AG20443 (cell line): ENCODE measurements at places on chromosomes 2 and 18.

- no peak for DNase-seq
These were observed 11.7 kb downstream of the TM4SF20 start for GRCh38 chr2:227367427-227367795.

- no peak for DNase-seq
These were observed 1441.6 kb downstream of the SUCLG1 start for GRCh38 chr2:83017366-83018090.

DNA sequence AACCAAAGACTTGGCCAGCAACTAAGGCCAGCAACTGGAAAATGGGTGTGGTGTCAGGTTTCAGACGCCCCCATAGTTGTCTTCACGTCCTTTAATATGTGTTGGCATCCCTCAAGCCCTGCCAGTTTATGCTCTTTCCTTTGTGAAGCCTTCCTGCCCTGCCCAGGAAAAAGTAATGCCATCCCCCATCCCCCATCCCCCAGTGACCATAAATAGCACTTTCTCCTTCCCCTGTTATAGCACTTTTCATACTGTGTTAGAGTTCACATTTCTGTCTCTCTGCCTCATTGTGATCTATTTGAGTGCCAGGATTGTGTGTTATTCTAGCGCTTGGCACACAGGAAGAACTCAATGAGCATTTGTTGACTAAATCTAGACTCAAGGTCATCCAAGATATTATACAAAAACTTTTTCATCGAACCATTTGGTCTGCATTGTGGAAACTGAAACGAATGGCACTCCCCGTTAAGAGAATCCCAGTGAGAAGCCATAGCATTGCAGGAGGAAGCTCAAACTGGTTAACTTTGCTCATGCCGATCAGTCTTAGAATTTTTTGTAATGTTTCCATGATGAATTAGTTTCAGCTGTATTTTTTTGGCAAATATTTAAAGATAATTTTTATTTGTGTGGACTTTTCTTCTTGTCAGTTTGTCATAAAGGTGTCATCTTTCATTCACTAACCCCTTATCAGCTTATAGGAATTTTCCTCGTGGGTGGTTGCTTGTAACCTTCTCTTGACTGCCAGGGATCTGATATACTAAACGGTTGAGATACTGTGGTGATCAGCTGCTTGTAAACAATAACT is 15.7 kb downstream of the CRIM1 start:
- no peak for DNase-seq

GRCh38 chr2:18883616-18884456 is 294.5 kb upstream of the NT5C1B start:
- DNase-seq = no peak

GRCh38 chr2:237872178-237872887 is 12.9 kb downstream of the RAMP1 start:
- no peak for DNase-seq

GRCh38 chr2:41393621-41394020 is 654.2 kb upstream of the PKDCC start:
- no peak for DNase-seq

DNA sequence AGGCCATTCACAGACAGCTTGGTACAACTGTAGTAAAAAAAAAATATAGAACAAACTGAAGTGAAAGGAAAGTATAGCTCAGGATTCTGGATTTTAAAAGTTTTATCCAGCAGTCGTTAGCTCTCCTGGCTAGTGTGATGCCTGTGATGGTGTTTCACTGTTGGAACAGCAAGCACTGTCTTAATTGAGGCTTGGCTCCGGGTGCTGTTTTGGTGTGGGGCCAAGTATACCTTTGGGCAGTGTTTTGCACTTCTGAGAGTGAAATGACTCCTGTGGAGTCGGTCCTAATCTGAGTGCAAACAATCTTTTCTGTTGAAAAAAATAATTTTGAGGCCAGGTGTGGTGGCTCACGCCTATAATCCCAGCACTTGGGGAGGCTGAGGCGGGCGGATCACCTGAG is 28.7 kb upstream of the RAB1A start:
- no peak for DNase-seq

- DNase-seq = no peak
These were observed 254.6 kb upstream of the RBBP8 start for GRCh38 chr18:22678486-22678885.

DNA sequence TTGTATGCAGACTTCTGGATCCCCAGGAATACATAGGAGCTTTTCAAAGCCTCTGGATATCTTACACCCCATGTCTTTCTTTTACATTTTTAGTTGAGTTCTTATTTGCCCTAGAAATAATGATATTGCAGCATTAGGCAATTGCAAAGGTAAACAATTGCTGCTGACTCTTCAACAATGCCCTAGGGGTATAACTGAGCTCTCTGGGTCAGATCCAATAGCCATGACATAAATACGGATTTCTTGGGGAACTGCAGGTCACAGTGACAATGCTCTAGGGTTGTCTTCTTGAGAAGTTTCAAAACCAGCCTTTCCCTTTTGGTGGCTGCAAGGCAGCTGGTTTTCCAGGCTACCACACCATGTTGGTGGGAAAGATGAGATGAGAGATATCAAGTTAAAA is 16.5 kb upstream of the OR6B3 start:
- no peak for DNase-seq

- no peak for DNase-seq
These were observed 729.5 kb upstream of the SLC39A10 start for GRCh38 chr2:194927489-194927888.

- peak; percentile 70 for DNase-seq
These were observed 22.4 kb upstream of the RMP24 start for GRCh38 chr18:35949903-35950627.

GRCh38 chr2:241358470-241358869 is 2.4 kb downstream of the FARP2 start:
- no peak for DNase-seq

DNA sequence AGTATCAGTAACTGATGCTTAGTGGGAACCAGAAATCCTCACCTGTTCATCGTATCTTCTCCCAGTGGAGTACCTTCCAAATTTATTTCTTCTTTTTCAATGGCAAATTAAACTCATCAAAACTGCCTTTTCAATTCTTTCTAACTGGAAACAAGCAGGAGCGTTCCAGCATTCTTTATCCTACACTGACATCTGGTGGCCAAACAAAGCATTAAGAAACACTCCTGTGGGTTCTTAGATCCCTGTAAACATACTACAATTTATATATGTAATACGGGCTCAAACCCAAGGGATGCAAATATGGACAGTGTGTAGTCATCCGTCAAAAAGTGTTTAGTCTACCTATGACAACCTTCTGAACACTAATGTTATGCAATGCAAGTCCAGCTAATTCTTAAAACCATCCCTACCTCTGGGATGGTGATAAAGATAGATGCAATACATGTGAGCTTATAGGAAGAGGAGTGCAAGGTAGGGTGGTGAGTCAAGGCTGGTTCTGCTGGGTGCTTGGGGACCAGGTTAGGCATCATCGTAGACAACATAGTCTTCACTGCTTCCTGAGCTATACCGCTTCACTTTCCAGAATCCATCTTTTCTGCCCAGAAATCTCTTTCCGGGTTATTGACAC is 375.0 kb downstream of the CTNNA2 start:
- DNase-seq = peak; percentile 42

GRCh38 chr2:219684721-219685689 is 57.6 kb downstream of the SLC4A3 start:
- DNase-seq = peak; percentile 69

- no peak for DNase-seq
These were observed 114.9 kb downstream of the HDAC4 start for GRCh38 chr2:239285932-239286230.

DNA sequence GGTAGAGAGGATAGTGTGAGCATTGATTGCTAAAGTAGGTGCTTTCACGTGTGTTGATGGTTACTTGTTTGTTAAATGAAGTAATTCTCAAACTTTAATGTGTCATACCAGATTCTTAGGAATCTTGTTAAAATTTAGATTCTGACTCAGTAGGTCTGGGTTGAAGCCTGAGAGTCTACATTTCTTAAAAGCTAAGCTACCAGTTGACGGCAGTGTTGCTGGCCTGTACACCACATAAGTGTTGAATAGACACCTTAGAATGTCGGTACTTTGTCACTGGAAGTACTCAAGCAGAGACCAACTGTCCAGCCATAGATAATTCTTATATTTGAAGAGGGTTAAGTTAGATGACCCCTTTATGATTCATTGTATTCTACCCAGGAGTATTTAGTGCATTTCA is 79.8 kb downstream of the ACVR2A start:
- DNase-seq = no peak

DNA sequence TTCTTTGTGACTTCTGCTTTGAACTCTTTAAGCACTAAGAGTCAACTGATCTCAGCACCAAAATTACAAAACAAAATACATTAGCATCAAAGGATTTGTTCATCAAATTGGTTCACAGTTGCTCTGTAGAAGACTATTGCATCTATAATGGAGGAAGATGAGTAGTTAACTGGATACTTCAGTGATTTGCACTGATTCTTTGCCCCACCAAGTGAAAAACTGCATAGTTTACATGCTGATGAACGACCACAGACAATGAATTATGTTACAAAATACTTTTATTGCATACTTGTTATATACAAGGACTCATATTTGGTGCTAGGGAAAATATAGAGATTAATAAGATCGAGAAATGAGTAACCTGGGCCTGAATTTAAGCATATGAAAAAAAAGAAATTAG is 107.2 kb downstream of the SCG2 start:
- no peak for DNase-seq

DNA sequence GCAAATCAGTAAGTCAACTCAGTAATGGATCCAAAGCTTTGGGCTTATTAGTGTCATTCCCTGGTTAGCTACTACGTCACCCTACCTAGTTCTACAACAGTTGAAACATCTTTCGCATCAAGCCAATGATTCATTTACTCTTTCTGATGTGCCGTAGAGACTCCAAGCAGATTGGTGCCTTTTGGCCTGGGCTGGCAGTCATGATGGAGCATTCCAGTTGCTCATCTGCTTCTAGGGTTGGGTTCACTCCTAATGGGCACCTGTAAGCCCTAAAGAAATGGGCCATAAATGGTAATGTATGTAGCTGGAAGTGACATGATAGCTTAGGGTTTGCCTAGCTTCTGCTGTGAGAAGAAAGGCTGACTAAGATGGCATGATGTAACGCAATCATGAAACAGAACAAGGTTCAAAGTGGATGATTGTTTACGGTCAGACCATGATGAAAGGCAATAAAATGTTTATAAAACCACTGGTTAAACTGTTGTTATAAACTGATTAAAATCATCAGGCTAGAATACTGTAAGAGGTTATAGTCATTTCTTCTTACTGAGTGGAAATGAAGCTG is 20.4 kb upstream of the CCL20 start:
- DNase-seq = no peak

GRCh38 chr2:137252934-137253333 is 487.6 kb downstream of the THSD7B start:
- DNase-seq = no peak

GRCh38 chr2:105571445-105571987 is 172.7 kb upstream of the FHL2 start:
- no peak for DNase-seq

DNA sequence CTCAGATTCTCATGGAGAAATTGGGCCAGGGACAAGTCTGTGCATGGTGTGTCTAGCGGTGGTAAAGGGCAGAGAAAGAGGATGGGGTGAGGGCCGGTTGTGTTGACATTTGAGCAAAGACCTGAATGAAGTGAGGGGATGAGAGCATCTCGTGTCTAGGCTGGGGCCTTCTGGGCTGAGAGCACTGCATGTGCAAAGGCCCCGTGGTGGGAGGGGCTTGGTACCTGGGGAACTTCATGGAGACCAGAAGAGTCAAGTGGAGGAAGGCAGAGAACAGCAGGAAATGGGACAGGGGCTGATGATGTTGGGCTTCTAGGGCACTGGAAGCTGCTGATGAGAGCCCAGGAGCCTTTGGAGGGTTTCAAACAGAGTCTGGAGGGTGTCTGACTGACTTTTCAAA is 76.8 kb downstream of the SH3BP4 start:
- DNase-seq = no peak

- DNase-seq = no peak
These were observed 62.6 kb upstream of the SLC16A14 start for GRCh38 chr2:230131366-230131765.

GRCh38 chr2:45368792-45369191 is 242.3 kb downstream of the SRBD1 start:
- no peak for DNase-seq

GRCh38 chr2:177799531-177799930 is 273.0 kb downstream of the PDE11A start:
- DNase-seq = peak; percentile 46

DNA sequence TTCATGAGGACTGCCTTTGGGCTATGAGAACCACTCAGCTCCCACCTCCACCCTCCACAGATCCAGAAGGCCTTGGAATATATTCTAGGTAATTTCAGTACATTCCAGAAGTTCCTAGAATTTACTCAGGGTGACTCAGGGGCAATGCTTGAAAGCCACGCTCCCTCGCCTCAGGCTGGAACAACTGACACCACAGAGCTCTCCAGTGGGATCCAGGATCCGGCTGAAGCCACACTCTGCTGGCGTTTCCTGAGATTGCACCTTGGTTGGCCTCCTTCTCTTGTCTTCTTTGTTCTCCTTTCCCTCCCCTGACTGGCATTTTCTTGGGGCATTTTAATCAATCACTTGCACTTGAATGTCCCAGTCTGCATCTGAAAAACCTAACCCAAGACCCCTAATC is 92.6 kb upstream of the KCNE4 start:
- peak; percentile 92 for DNase-seq

DNA sequence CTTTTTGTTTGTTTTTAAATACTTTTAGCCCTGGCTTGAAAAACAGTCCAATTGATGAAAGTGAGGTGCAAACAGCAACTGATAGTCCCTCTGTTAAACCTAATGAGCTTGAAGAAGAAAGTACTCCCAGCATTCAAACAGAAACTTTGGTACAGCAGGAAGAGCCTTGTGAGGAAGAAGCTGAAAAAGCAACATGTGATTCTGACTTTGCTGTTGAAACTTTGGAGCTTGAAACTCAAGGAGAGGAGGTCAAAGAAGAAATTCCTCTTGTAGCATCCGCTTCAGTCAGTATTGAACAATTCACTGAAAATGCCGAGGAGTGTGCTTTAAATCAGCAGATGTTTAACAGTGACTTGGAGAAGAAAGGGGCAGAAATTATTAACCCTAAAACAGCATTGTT is 30.6 kb upstream of the DYSF start:
- no peak for DNase-seq

DNA sequence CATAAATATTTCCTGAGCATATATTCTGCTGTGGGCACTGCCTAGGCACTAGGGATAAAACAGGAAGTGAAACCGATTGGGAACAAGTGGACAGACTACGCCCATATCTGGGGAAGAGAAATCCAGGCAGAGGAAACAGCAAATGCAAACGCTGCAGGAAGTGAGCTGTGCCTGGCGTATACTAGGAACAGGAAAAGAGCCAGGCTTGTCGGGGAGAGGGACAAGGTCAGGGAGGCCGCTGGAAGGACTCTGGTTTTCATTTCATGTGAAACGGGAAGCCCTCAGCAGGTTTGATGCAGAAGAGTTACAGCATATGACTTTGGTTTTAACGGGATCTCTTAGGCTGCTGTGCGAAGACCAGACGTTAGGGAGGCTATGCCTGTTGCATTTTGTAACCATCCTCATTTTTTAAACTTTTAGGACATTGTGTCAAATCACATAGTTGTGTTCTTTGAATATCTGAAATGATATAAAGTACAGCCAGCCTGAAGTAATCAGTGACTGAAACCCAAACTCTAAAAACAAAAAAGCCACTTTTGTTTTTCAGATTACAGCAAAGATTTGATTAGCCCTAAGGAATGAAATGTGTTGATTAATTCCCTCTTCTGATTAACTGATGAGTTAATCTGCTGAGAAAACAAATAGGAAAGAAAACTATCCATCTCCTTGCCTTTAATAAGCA is 110.2 kb upstream of the PIEZO2 start:
- peak; percentile 39 for DNase-seq
